ENCODE measurements at places on chromosomes 13 and 19.

- DNase-seq, result no peak
Observed at GRCh38 chr13:40148742-40149141, 493.3 kb downstream of the COG6 start.

GRCh38 chr13:76813891-76814290 lies 72.3 kb downstream of the KCTD12 start:
- no peak for DNase-seq

GRCh38 chr19:1975162-1975480 lies 34.1 kb downstream of the CSNK1G2 start:
- no peak for DNase-seq

GRCh38 chr19:4065430-4066175 lies 1.1 kb downstream of the ZBTB7A start:
- DNase-seq, result peak; percentile 84

- DNase-seq, result no peak
Observed at GRCh38 chr19:50417111-50418081, 1.3 kb upstream of the SPIB start.

- DNase-seq, result no peak
Observed at GRCh38 chr19:33374236-33374714, 766 bp downstream of the CEBPG start.

DNA sequence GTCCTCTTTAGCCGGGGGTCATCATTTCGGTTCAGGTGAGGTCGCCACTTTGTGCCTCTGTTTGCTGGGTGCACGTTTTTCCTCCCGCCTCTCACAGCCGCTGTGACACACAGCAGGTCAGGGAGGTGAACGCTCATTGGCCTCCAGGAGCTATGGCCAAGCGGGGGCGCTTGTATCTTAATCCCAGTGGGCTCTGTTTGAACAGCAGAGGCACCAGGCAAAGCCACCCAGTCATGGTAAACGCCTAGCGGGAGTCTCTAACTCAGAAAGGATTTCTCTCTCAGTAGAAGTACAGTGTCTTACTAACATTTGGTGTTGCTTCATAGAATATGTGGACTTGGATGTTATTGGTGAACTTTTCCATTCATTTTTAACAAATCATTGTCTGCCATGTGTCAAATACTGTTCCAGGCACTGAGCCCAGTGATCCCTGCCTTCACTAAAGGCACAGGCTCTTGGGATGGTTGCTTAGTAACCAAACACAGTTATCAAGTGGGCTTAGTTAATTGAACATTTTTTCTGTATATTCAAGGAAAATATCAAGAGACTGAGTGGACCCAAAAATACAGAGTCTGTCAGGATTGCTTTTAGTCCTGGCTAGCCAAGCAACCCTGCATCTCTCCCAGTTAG lies 186.7 kb downstream of the STK24 start:
- no peak for DNase-seq

DNA sequence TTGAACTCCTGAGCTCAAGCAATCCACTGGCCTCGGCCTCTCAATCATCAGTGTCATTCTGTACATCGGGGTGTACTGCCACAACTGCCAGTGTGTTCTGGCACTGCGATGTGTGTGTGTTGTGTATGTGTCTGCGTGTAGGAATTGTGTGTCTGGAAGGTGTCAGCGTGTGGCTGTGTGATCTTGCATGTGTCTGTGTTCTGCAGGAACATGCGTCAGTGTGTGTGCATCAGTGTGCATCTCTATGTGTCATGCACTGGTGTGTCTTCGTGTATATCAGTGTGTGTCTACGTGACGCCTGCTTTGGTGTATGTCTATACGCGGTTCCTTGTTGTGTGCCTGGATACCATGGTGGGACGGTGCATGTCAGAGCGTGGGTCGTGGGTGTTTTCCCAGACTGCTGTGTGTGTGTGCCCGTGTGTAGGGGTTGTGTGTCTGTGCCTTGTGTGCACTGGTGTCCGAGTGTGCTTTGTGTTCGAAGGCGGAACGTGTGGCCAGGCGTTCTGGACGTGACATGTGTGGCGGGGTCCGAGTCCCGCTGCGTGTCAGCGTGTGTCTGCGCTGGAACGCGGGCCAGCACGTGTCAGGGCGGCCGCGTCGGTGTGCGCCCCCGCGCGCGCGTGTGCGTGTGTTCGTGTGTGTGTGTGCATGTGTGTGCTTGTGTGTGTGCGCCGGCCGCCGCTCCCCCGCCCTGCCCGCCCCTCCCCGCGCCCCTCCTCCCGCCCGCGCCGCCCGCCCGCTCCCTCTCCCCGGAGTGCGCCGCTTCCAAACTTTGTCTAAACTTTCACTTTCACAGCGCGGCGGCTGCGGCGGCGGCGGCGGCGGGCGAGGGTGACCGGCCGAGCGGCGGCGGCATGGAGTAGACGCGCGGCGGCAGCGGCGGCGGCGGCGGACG lies at the start of gene NFIX:
TSS of gene NFIX (plus strand) at position 775 of the 895 bp plus-strand sequence. CDS start 363 bp downstream, outside the sequence.
- no peak for DNase-seq

DNA sequence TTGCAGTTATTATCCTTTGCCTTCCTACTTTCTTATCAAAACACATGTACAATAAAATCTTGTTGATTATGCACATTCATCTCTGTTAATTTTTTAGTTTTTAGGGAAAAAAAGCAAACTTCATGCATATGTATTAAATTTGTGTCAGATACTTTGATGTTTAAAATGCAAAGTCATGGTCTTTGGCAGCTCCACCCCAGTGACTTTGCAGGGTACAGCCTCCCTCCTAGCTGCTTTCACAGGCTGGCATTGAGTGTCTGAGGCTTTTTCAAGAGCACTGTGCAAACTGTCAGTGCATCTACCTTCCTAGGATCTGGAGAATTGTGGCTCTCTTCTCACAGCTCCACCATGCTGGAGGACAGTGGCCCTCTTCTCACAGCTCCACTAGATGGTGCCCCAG lies 1988.1 kb upstream of the PCDH20 start:
- DNase-seq, result no peak

DNA sequence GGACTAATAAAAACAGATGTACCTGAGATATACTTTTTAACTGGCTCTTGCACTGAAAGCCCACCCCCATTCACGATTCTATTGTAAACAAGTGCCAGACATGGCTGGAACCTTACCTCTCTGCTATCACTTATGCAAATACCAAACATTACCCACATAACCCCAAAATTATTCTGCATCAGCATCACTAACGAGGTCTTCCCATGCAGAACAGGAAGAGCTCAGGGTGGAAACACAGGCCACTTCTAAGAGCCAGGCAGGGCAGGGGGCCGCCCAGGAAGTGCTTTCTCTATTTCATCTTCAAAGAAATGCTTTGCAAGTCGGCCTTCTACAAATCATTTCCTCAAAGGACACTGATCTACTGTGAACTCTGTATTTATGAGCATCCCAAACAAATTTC lies 7.3 kb downstream of the IRS2 start:
- DNase-seq, result no peak

DNA sequence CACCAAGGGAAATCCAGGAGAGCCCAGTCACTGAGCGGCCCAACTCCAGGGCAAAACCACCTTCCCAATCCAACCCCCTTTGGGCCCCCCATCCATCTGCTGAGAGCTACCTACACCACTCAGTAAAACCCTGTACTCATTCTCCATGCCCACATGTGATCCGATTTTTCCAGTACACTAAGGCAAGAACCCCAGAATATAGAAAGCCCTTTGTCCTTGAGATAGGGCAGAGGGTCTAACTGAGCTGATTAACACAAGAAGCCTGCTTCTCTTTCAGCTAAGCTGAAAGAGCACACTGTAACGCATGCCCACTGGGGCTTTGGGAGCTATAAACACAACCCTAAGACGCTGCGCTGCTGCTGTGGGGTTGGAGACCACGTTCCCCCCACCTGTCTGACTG lies 36.0 kb downstream of the PBX4 start:
- DNase-seq, result no peak

GRCh38 chr19:8320564-8321066 lies 560 bp downstream of the NDUFA7 start:
- no peak for DNase-seq

- no peak for DNase-seq
Observed at GRCh38 chr19:47104680-47105079, 8.9 kb downstream of the ZC3H4 start.

DNA sequence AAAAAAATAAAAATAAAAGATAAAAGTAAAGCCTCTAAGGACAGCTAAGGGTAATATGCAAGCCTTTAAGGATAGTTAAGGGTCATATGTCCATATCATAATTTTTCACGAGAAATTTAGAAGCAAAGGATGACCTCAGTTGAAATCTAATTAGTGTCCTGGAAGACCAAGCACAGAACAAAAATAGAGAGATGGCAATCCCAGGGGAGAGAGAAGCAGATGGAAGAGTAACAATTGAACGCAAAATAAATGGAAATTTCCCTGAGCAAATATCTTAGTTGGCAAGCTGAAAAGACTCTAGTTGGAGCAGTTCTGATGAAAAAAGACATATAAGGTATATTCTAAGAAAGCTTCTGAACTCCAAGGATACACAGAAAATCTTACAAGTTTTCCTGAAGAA lies 275.4 kb downstream of the NALCN start:
- DNase-seq, result no peak

DNA sequence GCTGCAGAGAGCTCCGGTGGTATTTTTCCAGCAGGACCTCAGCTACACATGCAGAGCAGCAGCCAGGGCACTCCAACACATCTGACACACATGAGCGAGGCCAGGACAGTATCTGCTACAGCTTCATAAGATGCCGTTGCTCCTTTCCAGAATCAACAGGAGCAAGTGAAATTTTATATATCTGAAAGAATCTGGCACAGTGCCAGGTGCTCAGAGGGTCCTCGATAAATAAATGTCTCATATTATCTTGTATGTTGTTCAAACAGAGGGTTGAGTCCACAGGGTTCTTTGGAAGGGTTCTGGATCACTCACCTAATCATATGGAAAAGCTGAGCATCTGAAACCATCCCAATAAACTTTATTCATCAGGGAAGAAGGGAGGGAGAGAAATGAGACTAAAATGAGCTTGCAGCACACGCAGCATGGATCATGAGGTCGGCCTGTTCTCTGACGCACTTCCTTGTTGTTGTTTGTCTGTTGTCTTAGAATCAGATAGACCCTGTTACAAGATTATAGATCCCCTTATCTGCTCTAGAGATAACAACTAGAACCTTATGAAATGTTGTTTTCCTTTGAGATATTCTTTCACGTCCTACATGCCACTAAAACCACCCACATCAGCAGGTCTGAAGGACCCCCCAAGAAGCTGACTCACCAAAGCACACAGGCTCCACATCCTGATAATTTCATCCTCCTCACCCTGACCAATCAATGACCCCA lies 3.2 kb upstream of the METTL21C start:
- no peak for DNase-seq

DNA sequence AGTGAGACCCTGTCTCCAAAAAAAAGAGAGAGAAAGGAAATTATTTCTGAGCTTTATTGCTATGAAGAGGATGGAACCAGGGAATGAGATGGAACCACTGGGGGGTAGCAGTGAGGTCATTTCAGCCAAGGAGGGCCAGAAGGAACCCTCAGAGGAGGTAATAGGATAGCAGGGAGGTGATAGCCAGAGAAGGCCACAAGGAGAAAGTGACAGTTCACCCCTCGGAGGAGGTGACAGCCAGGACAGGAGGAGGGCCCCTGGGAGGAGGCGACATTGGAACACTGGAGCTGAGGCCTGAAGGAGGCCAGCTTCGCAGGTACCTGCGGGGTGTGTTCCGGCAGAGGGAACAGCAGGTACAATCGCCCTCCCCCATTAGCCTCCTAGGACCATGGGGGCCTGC lies 675 bp upstream of the PGPEP1 start:
- no peak for DNase-seq

GRCh38 chr19:15421721-15422260 lies 3.0 kb upstream of the AKAP8L start:
- DNase-seq, result no peak

GRCh38 chr19:825897-826644 lies 1.6 kb upstream of the AZU1 start:
- no peak for DNase-seq

- DNase-seq, result no peak
Observed at GRCh38 chr19:35154525-35155406, at the start of gene FXYD5. FXYD5 (plus strand) TSS chr19:35154735; CDS start chr19:35155551, 816 bp downstream.

GRCh38 chr13:80870186-80870585 lies 529.3 kb upstream of the SPRY2 start:
- no peak for DNase-seq

DNA sequence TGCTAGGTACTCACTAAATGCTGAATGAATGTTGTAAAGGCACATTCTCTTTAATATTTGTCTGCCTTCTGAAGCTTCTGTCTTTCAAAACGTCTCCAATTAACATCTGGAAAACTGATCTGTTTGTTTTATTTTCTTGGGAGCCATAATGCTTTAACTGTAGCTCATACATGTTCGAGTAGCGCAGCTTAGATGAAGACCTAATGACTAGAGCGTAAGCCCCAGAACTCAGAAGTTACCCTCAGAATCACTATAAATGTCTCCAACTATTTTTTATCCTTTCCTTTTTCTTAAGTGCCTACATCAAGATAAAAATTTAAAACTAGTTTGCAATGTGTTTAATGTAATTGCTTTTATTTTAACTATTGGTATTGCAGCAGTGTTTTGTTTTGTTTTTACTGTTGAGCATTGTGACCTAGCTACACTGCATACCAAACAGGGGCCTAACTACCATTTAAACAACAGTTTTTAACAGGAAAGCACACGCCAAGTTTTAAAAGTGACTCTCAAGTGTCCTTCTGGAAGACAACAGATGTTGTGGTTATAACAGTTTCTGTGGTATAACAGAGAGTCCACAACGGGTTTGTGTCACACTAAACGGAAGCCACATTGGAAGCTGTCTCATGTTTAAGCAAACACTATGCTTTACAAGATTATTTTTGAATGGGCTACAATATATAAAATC lies 42.0 kb downstream of the MRPL57 start:
- no peak for DNase-seq

Measured in iPS DF 19.7 (cell line).